ENCODE measurements at places on chromosomes 3 and 15.

DNA sequence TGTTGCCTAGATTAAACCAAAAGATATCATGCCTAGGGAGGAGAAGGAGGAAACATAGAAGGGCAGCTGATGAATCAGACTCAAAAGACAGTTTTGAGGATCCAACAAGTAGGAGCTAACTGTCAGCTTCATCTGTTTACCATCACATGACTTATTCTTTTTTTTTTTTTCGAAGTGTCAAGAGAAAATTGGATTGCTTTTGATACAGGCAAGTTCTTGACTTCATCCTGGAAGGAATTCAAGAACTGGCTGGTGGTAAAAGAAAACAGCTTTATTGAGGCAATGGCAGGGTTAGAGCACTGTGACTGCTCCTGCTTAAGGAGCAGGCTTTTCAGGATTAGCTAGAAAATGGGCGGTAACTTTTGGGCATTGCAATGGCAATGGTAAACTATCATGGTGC is 227.5 kb upstream of the KCNMB2 start:
- no peak for DNase-seq

GRCh38 chr3:190024912-190025311 is 95.8 kb downstream of the P3H2 start:
- no peak for DNase-seq

- no peak for DNase-seq
Measured at GRCh38 chr15:60937278-60937677, 291.8 kb downstream of the RORA start.

GRCh38 chr15:36886191-36886590 is 214.2 kb downstream of the MEIS2 start:
- no peak for DNase-seq

- DNase-seq, result no peak
Measured at GRCh38 chr3:100076731-100077529, 37.4 kb downstream of the FILIP1L start.

DNA sequence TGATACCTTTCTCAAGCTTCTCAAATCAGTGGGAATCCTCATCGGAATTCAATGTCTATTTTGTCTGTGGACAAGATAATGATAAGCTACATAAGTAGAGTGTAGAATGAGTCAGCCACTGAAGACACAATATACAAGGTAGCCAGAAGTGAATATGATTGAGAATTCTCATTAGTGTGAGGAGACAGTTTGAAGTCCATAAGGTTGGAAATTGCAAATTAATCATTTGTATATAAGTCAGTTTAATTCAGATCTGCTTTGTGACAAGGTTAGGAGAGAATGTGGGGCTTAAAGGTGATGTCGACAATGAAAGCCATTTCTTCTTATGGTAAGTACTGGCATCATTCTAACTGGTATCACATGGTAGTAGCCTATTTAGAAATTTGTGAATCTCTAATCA is 4.2 kb downstream of the ARPP21 start:
- DNase-seq, result no peak
